ENCODE measurements at places on chromosomes 2 and 18. TPM values are rescaled to one million over a fixed set of nuclear protein-coding genes. Genes with fewer than 3 reads are reported as not detected.

The ALLC gene
- total RNA-seq: not detected

The RAB17 gene
- total RNA-seq: 0.09 TPM

GRCh38 chr2:15511686-15512085 lies 49.4 kb downstream of the NBAS start:
- peaks cover 11% of the 10 kb centered on the region for H3K36me3 ChIP-seq
- no peak overlapping the region for H3K27ac ChIP-seq
- DNase-seq: no peak
- H3K4me1 ChIP-seq: no peaks in the 10 kb centered on the region

GRCh38 chr2:157853820-157854219 lies 22.3 kb downstream of the ACVR1 start:
- H3K4me1 ChIP-seq: peaks cover 54% of the 10 kb centered on the region
- H3K4me3 ChIP-seq: no peak overlapping the region
- no peaks in the 10 kb centered on the region for H3K27me3 ChIP-seq
- H3K27ac ChIP-seq: no peak overlapping the region
- H3K36me3 ChIP-seq: peaks cover 31% of the 10 kb centered on the region
- DNase-seq: no peak

DNA sequence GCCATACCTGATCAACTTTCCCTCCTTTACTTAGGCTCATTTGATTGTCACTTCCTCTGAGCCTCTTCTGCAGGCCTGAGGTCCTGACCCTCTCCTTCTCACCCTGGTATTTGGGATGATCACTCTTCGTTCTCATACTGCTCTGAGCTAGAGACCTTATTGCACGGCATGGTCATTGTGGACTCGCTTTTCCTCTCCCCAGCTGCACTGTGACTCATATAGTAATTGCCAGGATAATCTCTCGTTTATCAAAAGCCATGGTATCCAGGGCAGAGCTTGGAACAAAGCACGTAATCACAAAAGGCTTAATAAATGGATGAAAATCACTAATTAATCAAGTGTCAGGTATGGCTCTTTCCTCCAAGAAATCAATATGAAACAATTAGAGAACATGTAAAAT lies 40.9 kb upstream of the TRIB2 start:
- no peak overlapping the region for H3K4me3 ChIP-seq
- no peak for DNase-seq
- H3K27ac ChIP-seq: no peak overlapping the region

DNA sequence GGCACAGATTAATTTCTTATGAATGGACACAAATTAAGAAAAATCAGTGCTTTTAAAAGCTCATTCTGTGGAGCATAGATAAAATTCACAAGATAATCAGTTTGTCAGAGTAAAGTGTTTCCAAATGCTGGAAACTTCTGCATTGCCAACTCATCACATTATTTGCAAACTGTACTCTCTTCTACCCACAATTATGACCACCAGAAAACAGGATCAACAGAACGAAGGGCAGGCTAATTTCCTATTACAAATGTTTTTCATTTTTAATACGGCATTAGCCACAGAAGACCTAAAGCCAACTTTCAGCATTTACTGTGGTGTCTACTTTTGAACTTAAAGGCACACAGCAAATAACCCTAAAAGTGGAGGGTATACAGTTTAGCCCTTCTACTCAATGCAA lies 6.0 kb downstream of the IRS1 start:
- H3K36me3 ChIP-seq: no peaks in the 10 kb centered on the region
- H3K27ac ChIP-seq: no peak overlapping the region
- peaks cover 67% of the 10 kb centered on the region for H3K4me1 ChIP-seq
- H3K27me3 ChIP-seq: no peaks in the 10 kb centered on the region
- peak overlapping the region; percentile 44 for H3K4me3 ChIP-seq
- no peak for DNase-seq

GRCh38 chr2:178934571-178934970 lies 115.4 kb downstream of the CCDC141 start:
- no peak overlapping the region for H3K4me3 ChIP-seq
- no peak for DNase-seq
- H3K27me3 ChIP-seq: no peaks in the 10 kb centered on the region
- H3K4me1 ChIP-seq: no peaks in the 10 kb centered on the region

- H3K27ac ChIP-seq: no peak overlapping the region
- H3K4me3 ChIP-seq: no peak overlapping the region
- peak; percentile 37 for DNase-seq
- H3K4me1 ChIP-seq: peaks cover 9% of the 10 kb centered on the region
- peaks cover 36% of the 10 kb centered on the region for H3K27me3 ChIP-seq
These were observed 106.1 kb downstream of the TXNL1 start for GRCh38 chr18:56532176-56532840.
